ENCODE measurements at places on chromosomes 6 and 20.

- DNase-seq: peak; percentile 65
These were observed 26.1 kb upstream of the NEDD9 start for GRCh38 chr6:11258260-11259237.

DNA sequence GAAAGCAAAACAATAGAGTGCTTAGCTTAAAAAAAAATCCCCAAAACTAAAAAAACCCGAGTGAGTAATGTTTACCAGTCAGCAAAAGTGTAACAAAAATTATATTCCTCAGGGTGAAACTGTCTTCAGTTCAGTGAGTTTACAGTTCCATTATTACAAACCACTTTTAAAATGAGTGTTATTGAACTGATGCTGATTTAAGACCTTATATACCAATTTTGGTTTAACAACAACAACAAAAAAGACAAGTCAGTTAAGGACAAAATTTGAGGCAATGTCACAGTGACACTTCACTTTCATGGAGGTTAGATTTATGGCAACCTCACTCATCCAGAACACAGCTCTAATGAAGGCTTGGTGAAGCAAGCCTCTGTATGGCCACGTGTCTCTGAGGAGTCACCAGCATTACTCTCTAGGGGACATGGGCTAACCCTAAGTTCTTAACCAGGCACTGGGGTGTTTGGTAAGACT, 630.8 kb downstream of the PHF3 start:
- DNase-seq: no peak

DNA sequence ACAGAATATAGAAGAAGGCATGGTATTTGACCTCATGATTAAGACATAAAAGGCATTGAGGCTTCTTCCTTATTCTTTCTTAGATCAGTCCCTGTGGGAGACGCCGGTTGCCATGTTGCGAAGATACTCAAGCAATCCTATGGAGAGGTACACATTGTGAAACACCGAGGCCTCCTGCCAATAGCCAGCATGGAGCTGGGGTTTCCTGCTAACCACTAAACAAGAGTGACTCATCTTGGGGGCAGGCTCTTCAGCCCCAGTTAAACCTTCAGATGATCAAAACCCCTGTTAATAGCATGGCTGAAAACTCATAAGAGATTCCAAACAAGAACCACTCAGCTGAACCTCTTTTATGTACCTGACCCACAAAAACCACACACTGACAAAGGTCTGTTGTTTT, 478.8 kb downstream of the CD83 start:
- DNase-seq: no peak

GRCh38 chr6:4567141-4567540, 209.1 kb upstream of the CDYL start:
- DNase-seq: no peak

DNA sequence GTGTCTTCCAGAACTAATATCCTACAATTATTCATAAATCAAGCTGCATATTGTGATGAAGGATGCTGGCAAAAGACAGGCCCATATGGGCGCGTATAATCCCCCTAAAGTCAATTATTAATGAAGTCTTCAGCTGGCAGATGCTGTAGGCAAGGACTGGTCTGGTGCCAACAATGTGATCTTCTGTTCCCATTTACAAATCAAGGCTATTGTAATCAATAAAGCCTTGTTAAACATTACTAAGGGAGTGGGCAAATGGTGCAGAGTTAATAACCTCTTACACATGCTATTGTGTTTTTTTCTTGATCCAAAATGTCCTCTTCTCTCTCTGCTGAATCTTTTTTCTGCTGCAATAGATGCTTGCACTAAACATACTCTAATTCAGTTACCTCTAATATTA, 119.0 kb downstream of the ALDH8A1 start:
- DNase-seq: no peak

- DNase-seq: no peak
These were observed 18.2 kb downstream of the MAP7 start for GRCh38 chr6:136532030-136532429.

- peak; percentile 7 for DNase-seq
These were observed 1.1 kb downstream of the SYNJ2 start for GRCh38 chr6:157982563-157983405.

- DNase-seq: no peak
These were observed 28.5 kb upstream of the TMEM244 start for GRCh38 chr6:129889580-129889979.

GRCh38 chr6:3260772-3261517, 2.2 kb downstream of the PSMG4 start:
- DNase-seq: no peak

- no peak for DNase-seq
These were observed 2.2 kb upstream of the BFSP1 start for GRCh38 chr20:17533396-17533795.

- no peak for DNase-seq
These were observed 369.4 kb upstream of the HS3ST5 start for GRCh38 chr6:114712129-114712662.

GRCh38 chr6:38323216-38323615, 316.5 kb downstream of the BTBD9 start:
- no peak for DNase-seq

Data from central memory CD4-positive, alpha-beta T cell (primary cell).